ENCODE measurements at places on chromosomes 7 and 10.

GRCh38 chr7:50826371-50827172, 43.9 kb upstream of the GRB10 start:
- DNase-seq: no peak

- DNase-seq: no peak
Observed at GRCh38 chr7:26858735-26859134, 5.7 kb downstream of the SKAP2 start.

GRCh38 chr7:127587663-127588018, 570 bp upstream of the ARF5 start:
- DNase-seq: no peak

DNA sequence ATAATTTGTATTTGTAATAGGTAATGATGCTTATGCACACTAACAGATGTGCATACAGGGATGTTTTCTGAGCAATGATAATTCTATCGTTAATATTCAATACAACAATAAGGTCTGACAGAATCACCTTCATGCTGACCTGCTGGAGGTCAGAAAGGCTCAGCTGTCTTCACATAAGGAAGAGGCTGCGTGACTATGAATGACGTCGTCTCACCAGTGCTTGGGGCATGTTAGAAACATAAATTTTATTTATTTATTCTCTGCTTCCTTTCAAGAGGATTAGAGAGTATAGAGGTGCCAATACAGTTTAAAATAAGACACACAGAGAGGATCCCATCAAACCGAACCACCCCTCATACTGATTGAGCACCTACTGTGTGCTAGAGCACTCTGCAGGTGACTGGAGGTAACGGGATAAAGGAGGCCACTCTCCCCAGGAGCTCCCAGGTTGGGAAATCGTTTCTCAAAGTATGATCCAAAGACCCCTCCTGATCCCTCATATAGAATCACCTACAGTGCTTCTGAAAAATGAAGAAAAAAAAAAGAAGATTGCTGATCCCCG, 265.6 kb upstream of the NPVF start:
- no peak for DNase-seq

- DNase-seq: no peak
Observed at GRCh38 chr7:152760854-152761748, 1.5 kb downstream of the ACTR3B start.

GRCh38 chr10:125004571-125005311, 62.8 kb downstream of the ZRANB1 start:
- no peak for DNase-seq

- no peak for DNase-seq
Observed at GRCh38 chr10:88465765-88466164, 117.4 kb downstream of the RNLS start.

GRCh38 chr10:4038000-4038399, 253.0 kb upstream of the KLF6 start:
- no peak for DNase-seq

GRCh38 chr10:44911081-44911540, at the start of gene TMEM72:
Gene TMEM72 (plus strand): TSS chr10:44911337. CDS start chr10:44911513, 176 bp downstream.
- peak; percentile 17 for DNase-seq

DNA sequence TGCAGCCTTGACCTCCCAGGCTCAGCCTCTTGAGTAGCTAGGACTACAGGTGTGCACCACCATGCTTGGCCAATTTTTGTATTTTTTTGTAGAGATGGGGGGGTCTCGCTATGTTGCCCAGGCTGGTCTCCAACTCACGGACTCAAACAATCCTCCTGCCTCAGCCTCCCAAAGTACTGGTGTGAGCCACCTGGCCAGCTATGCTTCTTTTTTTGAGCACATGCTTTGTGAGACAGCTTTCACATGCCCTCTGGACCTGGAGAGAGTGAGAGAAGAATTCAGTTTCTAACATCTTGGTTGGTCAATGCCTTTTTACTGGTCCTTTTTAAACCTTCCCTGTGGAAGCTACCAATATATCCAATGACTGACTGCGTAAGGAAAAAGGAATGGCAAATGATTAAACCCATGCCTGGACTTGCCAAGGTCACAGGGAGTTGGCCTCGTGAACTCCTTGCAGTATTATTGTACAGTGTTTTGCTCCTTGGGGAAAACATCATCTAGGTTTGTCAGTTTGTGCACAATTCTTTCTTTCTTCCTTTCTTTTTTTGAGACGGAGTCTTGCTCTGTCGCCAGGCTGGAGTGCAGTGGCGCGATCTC, 6.2 kb upstream of the FOXK1 start:
- DNase-seq: no peak

GRCh38 chr10:61860964-61861758, 40.3 kb upstream of the ARID5B start:
- DNase-seq: no peak

DNA sequence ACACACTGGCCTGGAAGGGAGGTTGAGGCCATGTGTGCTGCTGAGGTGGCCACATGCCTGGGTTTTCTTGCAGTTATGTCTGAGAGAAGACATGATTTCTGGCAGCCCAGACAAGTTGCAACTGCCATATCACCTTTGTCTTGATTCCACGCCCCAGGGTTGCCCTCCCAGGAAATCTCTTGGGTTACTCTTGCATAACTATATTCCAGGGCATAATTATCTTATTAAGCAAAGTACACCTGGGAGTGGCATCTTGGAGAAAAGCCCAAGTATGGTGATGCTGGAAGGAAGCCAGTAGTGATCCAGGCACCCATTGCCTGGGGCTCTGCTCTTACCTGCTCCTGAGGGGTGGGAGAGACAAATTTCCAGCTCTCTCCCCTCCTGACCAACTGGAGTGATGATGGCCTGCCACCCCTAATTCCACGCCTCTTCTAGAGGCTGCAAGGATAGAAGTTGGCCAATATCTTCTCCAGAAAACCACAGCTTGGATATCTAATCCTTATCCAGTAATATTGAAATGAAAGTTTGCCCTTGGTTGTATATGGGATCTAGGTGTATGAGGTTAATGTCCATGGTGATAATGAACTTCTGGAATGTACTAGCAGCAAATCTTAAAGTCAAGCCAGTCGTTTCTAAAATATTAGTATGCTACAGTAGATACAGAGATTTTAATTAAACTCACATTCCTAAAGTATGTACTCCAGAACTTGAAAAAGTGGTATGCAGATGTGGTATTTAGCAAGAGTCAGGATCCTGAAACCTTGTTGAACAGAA, 5.0 kb downstream of the AKR1B10 start:
- DNase-seq: no peak

- no peak for DNase-seq
Observed at GRCh38 chr7:153638821-153639435, 413.3 kb upstream of the DPP6 start.

DNA sequence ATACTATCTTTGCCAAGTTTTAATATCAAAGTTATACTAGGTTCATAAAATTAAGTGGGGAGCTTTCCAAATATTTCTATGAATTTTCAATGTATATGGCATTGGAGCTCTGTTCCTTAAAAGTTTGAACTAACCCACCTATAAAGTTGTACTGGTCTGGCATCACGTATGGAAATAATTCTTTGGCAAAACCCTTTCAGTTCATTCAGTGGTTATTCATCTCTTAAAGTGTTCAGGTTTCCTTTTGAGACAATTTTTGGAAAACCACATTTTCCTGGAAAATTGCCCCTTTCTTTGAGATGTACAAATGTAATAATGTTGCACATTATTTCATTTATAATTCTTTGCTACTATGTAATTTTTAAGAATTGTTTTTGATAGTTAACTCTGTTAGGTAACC, 62.5 kb upstream of the INPP5A start:
- DNase-seq: no peak

DNA sequence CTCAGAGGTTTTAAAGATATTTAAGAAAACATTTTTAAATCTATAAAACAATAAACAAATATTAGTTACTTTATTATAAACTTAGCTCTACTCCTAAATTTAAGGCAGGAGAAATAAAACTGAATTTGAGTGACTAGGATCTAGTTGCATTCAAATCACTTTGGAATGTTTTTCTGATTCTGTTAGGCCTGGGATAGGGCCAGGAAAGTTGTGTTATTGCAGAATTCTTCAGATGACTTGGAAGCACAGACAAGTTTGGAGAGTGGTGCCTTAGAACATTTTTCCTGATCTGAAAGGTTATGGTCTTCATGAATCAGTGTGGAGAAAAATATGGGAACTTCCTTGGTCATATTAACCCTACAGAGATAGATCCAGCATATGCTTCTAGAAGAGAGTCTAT, 15.6 kb upstream of the SLC25A13 start:
- no peak for DNase-seq

DNA sequence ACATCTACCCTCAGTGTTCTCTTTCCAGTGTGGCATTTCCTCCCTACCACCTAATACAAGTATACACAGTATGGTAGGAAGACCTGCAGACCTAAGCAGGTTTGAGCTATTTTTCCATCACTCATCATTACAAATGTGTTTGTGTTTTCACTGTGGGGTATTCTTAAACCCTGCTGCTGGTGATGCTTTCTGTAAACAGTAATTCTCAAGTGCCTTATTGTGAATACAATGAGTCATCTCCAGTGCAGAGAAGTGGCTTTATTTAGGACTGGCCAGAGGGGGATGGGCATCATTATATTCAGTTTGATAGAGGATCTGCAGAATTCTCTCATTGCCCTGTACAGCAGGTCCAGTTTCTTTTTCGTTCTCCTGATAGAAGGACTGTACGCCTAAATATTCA, 63.7 kb downstream of the GRM8 start:
- DNase-seq: peak; percentile 40

GRCh38 chr7:55452971-55453370, 87.8 kb downstream of the LANCL2 start:
- DNase-seq: no peak

All from NCI-H2107 (cell line).